ENCODE measurements at places on chromosomes 7 and 10. TPM values are rescaled to one million over a fixed set of nuclear protein-coding genes. Genes with fewer than 3 reads are reported as not detected.
A peak's percentile ranks its signal among the peaks of the same experiment; 100 is the strongest.

The VENTX gene
- not detected for total RNA-seq

The TRIM73 gene
- total RNA-seq, result 8.8 TPM

The HYAL4 gene
- total RNA-seq, result not detected

The IFIT1 gene
- total RNA-seq, result 3.6 TPM

The SYT15B gene
- 0.37 TPM for total RNA-seq

The MYO1G gene
- total RNA-seq, result 0.74 TPM

The ZNF786 gene
- 8.5 TPM for total RNA-seq

DNA sequence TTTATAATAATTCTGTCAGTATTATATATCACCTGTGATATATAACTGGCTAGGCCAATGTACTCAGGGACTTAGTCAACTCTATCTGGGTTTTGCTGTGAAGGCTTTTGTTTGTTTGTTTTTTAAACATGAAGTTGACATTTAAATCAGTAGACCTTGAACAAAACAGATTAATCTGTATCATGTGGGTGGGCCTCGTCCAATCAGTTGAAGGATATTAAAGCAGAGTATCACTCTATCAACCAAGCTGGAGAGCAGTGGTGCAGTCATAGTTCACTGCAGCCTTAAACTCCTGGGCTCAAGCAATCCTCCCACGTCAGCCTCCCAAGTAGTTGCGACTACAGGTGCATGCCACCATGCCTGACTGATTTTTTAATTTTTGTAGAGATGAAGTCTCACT, 870.2 kb downstream of the TYW1 start:
- no peak for DNase-seq

GRCh38 chr7:137703291-137704010, 143.3 kb downstream of the DGKI start:
- DNase-seq, result no peak

- DNase-seq, result no peak
Measured at GRCh38 chr10:84193846-84194423, 402 bp upstream of the CDHR1 start.

DNA sequence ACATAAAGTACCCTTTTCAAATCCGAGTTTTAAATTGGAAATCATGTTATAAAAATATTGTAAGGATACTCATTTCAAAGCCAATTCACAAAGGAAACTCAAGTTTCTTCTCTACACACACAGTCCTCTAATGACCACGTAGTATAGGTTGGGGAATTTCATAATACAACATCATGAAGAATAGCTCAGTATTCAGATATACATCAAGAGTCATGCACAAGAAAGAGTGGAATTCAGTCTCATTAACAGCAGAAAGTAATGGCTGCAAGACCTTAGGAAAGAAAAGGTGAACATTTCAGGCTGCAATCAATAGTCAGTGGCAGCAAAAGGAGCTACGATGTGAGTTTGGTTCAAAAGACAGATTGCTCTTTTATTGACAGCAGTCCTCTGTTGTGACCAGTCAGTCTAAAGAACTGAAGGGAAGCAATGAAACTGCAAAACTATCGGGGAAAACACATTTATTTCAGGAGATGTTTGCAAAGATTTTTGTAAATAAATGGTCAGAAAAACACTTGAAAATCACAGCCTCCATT, 317.2 kb downstream of the IPMK start:
- no peak for DNase-seq

DNA sequence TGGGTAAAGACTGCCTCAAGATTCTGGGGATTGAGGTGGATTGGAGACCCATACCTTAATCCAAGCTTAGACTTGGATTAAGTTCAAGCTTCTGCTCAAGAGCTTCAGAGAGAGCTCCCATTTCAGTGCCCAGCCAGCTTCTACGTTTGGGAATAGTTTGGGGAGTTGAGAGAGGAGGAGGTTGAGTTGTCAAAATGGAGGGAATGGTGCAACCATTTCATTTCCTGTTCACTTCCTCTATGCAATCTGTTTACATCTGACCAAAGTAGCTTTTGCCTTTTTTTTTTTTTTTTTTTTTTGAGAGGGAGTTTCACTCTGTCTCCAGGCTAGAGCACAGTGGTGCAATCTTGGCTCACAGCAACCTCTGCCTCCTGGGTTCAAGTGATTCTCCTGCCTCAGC, 65.8 kb downstream of the ENTPD1 start:
- DNase-seq, result no peak

DNA sequence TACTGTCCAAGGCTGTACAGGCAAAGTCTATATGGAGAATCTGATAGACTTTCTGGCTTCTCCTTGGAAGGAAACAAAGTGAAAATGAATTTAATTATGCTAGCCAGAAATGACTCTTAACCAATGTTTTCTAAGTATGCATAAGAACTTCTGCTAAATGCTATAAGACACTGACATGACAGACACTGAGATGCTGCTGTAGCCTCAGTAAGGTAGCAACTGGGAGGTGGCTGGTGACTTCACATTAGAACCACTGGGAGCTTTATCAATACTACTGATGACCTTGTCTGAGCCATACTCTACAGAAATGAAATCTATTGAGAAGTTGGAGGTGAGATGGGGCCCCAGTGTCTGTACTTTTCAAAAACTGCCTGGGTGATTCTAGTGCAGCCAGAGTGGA, 188.6 kb downstream of the ZNF365 start:
- no peak for DNase-seq

- DNase-seq, result no peak
Measured at GRCh38 chr10:100744136-100744986, 1.0 kb upstream of the PAX2 start.

GRCh38 chr10:16586358-16587138, 64.9 kb upstream of the C1QL3 start:
- no peak for DNase-seq

DNA sequence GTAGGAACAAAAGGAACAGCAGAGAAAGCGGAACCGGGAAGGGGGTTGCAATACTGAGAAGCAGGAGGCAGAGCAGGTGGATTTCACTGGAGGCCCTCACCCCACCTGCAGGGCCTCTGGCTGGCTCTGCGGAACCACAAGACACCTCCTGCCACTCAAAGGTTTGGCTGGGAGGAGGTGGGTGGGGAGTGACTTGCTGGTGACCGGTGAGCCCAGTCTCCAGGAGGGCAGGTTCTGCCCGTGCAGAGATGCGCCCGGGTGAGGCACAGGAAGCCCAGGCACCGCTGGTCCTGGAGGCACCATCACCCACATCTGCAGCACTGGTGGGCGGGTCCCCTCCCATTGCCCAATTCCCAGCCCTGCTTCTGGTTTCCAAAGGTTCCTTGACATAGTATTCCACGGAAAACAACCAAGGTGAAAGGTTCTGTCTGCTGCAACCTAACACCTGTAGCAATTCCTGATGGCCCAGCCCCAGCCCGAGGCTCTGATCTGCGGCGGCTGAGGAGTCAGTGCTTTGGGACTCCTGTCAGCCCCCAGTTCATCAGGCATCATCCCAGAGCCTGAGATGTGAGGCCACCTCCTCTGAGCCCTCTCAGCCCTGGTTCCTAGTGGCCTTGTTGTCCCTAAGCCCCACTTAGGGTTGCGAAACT, 64.4 kb downstream of the CALML3 start:
- DNase-seq, result no peak

DNA sequence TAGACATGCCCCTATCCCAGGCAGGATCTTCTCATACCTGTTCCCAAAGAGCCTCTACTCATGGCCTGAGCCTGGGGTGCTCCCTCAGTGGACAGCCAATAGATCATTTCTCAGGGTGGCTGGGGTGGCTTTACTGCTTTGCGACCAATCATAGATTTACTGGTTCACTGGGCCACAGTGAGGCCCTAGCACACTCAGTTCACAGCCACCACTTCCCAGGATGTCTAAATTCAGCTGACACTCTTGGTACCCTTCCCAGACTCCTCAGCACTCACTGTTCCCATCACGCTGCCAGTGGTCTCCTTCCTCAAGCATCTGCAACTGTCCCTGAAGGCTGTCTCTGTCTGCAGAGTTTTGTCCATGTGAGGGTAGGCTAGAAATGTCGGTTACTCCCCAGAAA, 50.6 kb downstream of the ARHGAP22 start:
- DNase-seq, result no peak

DNA sequence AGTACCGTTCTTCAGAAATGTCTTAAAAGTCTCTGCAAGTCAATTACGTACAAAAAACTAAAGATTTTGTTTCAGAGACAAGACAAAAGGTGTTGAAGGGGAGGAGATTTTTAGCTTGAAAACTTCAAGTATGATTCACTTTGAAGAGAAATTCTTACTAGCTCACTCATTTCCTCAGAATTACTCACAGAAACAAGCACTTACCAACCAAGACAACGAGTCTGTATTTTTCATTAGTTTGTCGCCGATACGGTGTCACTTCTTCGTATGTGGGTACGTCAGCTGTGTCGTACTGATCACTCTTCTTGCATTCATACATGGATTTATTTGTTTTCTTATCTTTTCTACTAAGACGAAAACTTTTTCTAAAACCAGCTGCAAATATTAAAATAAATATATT, 90.6 kb upstream of the ODAD2 start:
- DNase-seq, result peak; percentile 91

GRCh38 chr10:60448246-60448645, 58.6 kb upstream of the ANK3 start:
- no peak for DNase-seq

Data from HCT116 (cell line).